ENCODE measurements at places on chromosomes 6 and 20.

- peak; percentile 83 for DNase-seq
Measured at GRCh38 chr20:62808211-62808865, 3.7 kb downstream of the OGFR start.

- no peak for DNase-seq
Measured at GRCh38 chr20:38604873-38605303, 3.3 kb downstream of the ARHGAP40 start.

- no peak for DNase-seq
Measured at GRCh38 chr20:34004790-34005457, 11.2 kb downstream of the RALY start.

- no peak for DNase-seq
Measured at GRCh38 chr6:80501636-80502035, 395.2 kb downstream of the BCKDHB start.

DNA sequence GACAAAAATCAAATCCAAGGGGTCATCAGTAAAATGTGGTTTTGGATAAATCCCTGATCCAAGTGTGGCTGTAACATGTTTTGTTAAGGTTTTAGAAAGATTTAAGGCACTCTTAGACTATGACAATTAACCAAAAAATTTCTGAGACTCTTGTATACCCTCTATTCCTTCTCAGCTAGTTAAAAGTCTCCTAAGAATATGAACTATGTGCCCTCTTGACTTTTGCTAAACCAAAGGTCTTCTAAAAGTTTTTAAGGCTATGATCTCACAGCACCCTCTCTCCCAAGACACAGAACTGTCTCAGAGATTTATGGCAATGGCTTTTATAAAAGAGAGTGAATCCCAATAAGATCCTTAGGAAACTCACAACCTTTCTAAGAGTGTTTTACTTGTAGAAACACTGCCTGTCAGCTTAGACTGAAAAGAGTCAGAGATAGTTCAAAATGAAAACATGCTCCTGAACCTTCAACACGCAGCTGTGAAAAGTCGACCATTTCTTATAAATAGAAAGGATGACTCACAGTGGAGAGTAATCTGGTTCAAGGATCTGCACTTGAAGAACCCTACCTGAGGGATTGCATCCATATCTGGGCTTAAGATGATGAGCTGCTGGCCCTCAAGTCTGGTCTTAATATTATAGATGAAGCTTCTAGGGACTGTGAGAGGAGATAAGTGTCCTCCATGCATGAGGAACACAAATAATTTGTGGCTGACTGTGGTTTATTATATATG, 388.4 kb upstream of the GJE1 start:
- no peak for DNase-seq

DNA sequence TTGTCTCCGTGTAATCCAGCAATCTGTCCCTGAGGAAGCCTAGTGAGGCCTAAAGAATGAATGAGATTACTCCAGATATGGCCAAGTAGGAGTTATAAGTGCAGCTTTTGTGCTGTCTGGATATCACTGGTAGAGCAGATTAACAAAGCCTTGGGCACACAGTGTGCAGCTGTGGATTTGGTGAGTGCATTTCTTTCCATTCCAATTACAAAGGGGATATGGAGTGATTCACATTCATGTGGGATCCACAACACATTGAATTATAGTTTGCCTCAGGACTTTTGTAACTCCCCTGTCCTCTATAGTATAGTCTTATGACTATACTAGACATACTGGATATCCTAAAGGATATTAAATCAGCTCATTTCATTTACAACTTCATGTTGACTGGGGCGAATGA, 47.1 kb downstream of the HLA-F start:
- no peak for DNase-seq
